NCI-H2081 (cell line): ENCODE measurements at places on chromosomes 4 and X.

GRCh38 chrX:50798783-50799182 lies 15.2 kb downstream of the SHROOM4 start:
- no peak for DNase-seq

DNA sequence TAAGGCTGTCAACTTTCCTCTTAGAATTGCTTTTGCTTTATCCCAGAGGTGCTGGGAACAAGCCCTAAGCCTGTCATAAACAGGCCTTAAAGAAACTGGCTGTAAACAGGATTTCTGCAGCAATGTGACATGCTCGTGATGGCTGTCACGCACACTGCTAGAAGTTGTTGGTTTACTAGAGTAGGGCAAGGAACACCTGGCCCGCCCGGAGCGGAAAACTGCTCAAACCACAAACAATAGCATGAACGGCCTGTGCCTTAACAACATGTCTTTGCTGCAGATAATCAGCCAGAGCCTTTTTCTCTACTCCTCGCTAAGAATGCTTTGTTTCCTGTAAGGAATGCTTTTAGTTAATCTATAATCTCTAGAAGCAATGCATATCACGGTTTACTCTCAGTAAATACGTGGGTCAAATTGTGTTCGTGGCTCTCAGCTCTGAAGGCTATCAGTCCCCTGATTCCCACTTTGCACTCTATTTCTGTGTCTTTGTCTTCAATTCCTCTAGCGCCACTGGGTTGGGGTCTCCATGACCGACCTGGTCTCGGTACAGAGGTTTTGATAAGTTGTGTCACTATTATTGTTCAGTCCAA lies 318.3 kb downstream of the GLUD2 start:
- DNase-seq = no peak

DNA sequence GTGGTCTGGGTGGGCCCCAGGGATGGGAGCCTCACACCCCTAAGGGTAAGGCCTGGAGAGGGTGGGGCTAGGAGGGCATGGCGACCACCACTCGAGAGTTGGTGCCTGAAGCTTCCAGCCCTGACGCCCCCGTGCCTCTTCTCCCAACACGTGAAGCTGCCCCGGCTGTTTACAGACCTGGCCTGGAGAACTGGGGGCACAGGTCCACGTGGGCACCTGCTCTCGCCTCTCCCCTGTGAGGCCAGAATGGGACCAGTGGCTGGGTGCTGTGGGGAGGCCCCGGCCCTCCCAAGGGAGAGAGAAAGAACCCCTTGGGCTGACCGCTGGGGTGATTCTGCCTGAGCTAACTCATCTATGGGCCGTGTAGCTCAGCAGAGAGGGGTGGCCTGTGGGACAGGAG lies 15.5 kb downstream of the NAT8L start:
- DNase-seq = no peak

- DNase-seq = no peak
Observed at GRCh38 chr4:189765301-189765700, 175.4 kb upstream of the FRG1 start.

DNA sequence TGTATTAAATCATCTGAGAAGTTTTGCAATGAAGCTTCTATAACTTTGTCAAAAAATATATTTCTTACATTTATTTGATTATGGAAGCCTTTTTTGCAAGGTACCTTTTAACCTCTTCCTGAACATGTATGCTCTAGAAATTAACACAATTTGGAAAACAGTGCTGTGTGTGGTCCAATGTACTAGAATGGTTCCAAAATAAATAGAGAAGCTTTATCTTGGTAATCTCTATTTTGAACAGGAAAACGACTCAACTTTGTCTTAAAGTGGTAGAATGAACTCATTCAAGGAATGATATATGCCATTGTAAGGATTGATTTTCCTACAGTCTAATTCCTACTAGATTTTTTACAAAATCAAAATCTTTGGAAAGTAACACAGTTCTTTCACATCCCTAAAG lies 248.5 kb downstream of the UNC5C start:
- no peak for DNase-seq

- no peak for DNase-seq
Observed at GRCh38 chr4:176778491-176778890, 14.2 kb downstream of the VEGFC start.

- DNase-seq = no peak
Observed at GRCh38 chr4:143023239-143023918, 161.3 kb upstream of the USP38 start.

DNA sequence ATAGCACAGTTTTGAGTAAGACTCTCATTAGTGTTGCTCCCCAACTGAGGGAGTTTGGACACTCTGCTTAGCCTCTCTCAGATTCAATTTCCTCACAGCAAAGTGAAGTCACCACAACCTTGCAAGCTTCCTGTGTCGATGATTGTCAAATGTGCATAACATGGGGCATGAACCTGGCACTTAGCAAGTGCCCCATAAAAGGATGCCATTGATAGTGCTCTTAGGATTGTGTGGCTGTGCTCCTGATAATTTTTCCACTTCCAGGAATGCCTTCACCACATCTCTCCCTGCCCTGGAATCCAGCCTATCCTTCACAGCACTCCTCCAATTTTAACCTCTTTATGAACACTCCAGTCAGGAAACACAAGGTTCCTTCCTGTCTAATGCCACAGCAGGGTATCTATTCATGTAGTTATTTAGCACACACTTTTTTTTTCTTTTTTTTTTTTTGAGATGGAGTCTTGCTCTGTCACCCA lies 309.4 kb downstream of the PPP3CA start:
- no peak for DNase-seq

- peak; percentile 87 for DNase-seq
Observed at GRCh38 chr4:75630174-75630936, at the start of gene CDKL2. CDKL2 (minus strand) TSS chr4:75630528; CDS start chr4:75625988, 4,540 bp downstream.

DNA sequence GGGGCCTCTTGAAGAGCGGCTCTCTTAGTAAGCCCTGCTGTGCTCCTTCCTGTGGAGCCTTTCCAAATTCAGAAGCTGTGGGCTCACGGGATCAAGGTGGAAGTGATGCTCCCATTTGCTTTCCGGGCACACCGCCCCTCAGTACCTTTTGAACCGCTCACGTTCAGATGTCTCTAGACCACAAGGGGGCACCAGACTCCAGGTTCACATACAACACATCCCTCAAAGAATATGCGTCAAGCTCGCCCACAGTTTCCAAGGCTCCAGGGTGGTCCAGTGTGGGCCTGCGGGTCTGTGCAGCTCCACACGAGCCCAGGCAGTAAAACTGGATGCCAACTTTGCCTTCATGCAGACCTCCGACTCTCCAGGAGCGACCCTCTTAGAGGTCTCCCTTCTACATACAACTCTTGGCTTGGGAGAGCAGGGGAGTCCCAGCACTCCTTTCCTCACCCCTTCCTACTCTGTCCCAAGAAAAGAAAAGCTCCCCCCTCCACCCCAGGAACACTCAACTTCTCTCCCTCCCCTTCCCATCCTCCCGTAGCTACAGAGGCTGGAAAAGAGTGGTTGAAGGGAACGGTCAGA lies 11.0 kb downstream of the SUPT20HL1 start:
- DNase-seq = peak; percentile 73

- DNase-seq = peak; percentile 3
Observed at GRCh38 chr4:59818656-59819055, 1381.5 kb upstream of the ADGRL3 start.

- DNase-seq = peak; percentile 21
Observed at GRCh38 chrX:112851161-112851779, 10.6 kb upstream of the AMOT start.

DNA sequence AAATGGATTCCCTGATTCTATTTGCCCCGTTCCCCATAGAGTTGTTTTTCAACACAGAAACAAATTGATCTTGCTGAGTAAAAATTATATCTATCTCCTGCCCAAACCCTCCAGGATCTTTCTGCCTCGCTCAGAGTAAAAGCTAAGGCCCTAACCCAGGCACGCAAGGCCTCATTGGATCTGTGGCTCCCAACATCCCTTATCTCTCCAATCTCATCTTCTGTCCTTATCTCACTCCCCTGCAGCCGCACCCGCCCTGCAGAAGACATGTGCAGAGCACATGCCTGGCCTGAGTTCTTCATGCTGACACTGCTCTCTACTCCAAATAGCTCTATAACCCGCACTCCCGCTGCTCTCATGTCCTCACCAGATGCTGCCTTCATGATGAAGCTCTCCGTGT lies 543.8 kb upstream of the ZFP42 start:
- no peak for DNase-seq

- no peak for DNase-seq
Observed at GRCh38 chrX:110277609-110278008, 40.3 kb downstream of the AMMECR1 start.

DNA sequence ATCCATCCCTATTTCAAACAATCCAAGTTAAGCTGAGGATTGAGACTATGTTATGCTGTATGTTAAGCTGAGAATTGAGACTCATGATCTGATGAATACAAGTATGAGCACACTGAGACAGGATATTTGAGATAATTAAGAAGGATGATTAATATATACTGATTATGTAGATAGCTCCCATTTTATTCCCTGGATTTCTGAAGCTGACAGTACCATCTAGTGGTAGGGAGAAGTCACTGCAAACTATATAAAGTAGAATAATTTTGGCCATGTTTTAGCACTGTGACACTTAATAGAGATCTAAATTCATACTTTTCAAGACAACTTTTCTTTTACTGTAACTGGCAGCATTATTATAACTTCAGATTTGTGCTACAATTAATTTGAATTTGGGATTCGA lies 63.8 kb upstream of the HPRT1 start:
- DNase-seq = no peak

GRCh38 chr4:16814361-16814760 lies 84.1 kb downstream of the LDB2 start:
- DNase-seq = no peak

DNA sequence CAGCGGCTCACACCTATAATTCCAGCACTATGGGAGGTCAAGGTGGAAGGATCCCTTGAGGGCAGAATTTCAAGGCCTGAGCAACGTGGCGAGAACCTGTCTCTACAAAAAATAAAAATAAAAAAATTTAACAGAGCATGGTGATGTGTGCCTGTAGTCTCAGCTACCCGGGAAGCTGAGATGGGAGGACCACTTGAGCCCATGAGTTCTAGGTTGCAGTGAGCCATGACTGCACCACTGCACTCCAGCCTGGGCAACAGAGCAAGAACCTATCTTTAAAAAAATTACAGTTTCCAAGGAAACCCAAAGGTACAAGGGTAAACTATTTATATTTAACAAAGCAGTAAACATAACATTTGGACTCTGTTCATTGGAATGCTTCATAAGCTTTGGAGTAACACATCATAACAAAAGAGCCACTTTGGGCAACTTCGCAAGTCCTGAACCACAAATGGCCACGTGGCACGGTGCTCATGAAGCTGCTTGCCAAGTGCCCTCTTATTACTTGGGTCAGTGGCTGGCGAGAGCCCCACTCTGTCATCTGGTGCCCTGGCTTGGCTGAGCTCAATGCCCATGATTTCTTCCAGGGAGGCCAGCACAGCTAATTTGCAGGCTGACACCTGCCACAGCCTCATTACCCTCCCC lies 165.6 kb downstream of the SH3KBP1 start:
- no peak for DNase-seq

- DNase-seq = no peak
Observed at GRCh38 chr4:112894951-112895350, 154.5 kb upstream of the ANK2 start.

GRCh38 chrX:54085666-54086065 lies 41.4 kb upstream of the PHF8 start:
- DNase-seq = no peak

DNA sequence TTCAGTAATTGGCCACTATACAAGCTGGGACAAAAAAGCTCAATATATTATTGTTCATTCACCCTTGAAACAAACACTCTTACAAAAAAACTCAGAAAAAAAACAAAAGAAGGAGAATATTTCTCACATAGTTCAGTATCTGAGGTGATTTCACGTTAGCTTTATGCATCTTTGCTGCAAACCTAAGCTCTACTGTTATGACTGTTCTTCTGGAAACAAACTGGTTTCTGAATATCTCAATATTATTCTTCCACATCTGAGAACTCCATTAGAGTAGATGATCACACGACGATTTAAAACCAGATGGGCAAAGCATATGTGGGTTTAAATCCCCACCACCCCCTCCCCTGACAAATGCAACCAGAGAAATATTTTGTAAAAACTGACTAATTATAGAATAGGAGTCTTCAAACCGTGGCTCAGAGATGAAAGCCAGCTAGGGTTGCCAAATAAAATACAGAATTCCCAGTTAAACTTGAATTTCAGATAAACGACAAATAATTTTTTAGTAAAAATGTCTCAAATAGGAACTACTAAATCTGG lies 182.0 kb upstream of the FAM241A start:
- no peak for DNase-seq

- DNase-seq = no peak
Observed at GRCh38 chr4:48962636-48963035, 23.4 kb upstream of the CWH43 start.

GRCh38 chr4:70402762-70403161 lies 5.0 kb downstream of the OPRPN start:
- no peak for DNase-seq

- no peak for DNase-seq
Observed at GRCh38 chrX:108000751-108001150, 18.6 kb upstream of the TEX13B start.

GRCh38 chr4:92305878-92306520 lies 2.2 kb downstream of the GRID2 start:
- DNase-seq = no peak

GRCh38 chrX:108397627-108398391 lies 40.4 kb downstream of the COL4A6 start:
- DNase-seq = no peak

GRCh38 chrX:154028502-154029184 lies 8.9 kb upstream of the IRAK1 start:
- DNase-seq = no peak

DNA sequence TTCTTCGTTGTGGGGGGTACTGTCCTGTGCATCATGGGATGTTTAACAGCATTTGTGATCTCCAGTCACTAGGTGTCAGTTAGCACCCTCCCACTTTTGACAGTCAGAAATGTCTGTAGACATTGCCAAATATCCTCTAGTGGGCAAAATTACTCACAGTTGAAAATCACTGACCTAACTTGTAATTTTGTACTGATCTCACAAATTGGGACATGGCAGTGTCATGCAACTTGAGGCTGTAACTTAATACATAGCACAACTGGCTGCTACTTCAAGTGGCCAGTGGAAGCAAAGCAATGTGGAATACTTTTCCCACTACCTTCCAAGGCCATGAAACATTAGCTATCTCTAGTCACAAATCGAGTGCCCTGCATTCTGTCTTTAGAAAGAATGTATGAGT lies 23.2 kb upstream of the TSPAN7 start:
- no peak for DNase-seq

DNA sequence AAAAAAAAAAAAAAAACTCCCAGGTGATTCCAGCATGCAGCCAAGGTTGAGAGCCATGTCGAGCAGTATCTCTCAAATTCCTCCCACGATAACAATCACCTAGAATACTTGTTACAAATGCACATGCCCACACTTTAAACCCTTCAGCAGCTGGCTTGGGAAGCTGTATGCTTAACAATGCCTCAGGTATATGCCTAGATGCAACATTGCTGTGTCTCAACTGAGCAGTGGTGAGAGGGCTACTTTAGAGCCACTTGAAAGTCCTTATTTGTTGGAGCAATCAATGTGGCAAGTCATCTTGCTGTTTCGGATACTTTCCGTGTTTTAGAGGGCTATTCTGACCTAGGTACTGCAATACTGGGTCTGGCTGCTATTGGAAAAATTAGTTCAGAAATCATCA lies 487.4 kb downstream of the INPP4B start:
- DNase-seq = no peak

GRCh38 chr4:175947117-175947722 lies 118.4 kb upstream of the WDR17 start:
- peak; percentile 22 for DNase-seq

GRCh38 chr4:68267433-68267944 lies 22.0 kb upstream of the TMPRSS11B start:
- no peak for DNase-seq

GRCh38 chr4:41241919-41242318 lies 14.8 kb upstream of the UCHL1 start:
- no peak for DNase-seq

GRCh38 chr4:81359207-81359606 lies 112.5 kb downstream of the RASGEF1B start:
- no peak for DNase-seq
